ENCODE measurements at places on chromosomes 2 and 18. TPM values are rescaled to one million over a fixed set of nuclear protein-coding genes. Genes with fewer than 3 reads are reported as not detected.

DNA sequence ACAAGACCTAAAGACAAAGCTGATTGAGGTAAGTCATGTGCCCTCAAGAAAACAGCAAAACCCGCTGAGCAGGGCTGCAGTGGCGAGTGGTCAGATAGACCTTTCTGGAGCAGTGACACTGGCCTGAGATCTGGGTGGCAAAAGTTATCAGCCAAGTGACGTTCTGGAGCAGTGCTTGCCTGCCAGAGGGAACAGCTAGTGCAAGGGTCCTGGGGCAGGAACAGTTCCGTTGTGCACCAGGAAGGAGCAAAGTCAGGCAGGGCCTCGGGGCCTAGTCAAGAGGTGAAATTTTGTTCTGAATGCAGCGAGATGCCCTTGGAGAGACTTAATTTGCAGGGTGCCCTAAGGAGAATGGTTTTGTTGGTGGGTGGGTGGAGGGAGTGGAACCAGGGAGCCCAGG lies 67.0 kb downstream of the SH3BP4 start:
- DNase-seq = no peak

Gene CMPK2
- not detected for total RNA-seq

DNA sequence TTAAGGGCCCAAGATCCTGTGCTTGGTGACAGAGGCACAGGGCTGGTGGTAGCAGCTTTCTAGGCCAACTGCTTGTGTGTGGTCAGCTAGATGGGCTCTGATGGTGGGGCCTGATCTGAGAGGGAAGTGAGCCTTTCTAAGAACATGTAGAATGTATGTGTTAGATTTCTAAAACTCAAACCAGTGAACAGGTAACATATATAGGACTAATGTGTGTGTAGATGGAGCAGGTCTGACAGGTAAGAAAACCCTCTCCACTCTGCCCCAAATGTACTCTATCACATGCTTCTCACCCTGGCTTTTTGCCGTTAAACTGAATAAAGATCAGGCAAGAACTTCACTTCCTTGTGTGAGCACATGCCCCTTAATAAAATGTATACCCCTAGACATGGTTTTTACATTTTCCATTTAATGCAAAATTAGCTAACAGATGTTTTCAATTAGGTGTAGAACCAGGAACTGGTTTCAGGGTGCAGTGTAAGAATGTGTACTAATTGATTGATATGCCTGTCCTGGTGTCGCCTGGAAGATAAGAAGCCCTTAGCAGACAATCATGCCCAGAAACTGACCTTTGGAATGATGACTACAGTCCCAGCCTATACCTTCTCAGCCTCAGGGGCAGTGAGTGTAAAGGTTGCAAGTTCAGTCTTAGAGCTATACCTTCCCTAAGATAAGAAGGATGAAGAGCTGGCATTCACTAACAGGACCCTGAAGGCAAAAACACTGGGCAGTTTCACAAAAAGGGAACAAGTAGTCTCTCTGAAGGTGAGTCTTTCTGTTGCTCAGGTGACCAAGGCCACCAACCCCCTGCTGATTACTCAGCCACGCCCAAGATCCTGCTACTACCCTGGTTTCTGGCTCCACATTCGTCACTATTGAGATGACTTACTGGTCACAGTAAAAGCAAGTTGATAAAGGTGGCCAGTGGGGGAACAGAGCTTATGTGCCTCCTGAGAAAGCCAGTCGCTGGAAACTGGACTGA lies 71.2 kb downstream of the SPATS2L start:
- no peak for DNase-seq

GRCh38 chr2:26846334-26847306 lies 1.3 kb upstream of the DPYSL5 start:
- DNase-seq = peak; percentile 92

DNA sequence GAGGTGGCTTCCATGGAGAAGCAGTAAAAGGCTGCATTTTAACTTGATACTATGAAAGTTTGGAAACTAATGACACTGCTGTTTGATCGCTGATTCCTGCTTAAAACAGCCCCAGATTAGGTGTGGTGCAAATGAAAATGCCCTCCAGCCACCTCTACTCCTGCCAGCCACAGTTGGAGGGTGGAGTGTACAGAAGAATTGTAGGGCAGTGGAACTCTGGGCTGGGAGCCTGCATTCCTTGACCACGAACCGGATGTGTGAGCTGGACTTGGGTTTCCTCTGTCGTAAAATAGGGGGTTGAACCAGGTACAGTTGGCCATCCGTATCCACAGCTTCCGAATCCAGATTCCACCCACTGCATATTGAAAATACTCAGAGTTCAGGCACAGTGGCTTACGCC lies 84.6 kb upstream of the RFX8 start:
- DNase-seq = no peak

DNA sequence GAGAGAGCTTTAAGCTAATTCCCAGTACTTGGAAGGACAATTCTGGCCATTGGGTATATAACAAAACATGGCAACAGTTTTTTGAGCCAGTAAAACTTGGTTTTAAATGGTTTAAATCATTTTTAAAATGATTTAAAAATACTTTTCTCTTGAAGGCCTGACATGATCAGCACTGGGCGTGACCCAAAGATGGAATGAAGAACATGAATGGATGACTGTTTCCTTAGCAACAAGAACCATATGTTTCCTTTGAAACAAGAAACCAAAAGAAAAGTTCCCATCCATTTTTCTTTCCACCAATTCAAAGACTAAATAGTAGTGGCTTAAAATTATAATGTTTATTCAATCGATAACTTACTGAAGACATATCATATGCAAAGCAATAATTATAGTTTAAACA lies 348.3 kb upstream of the FIGN start:
- DNase-seq = no peak

DNA sequence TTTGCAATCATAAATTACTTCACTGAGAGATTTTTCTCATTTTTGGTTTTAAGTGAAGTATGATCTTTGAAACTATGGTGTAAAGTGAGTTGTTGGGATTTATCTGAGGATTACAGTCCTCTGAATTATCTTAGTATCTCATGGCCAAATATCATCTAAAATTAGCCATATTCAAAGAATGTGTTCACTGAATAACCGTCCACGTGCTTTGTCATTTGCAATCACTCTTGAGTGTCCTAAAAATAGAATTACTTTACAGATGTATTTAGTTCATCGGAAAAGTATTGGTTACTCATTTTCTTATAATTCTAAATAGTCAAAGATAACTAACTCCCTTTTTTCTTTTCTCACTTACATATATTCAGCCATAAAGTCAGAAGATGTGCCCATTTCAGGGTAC lies 141.2 kb downstream of the RTN4 start:
- DNase-seq = no peak

GRCh38 chr2:172083628-172084394 lies 1.5 kb upstream of the DLX1 start:
- no peak for DNase-seq

DNA sequence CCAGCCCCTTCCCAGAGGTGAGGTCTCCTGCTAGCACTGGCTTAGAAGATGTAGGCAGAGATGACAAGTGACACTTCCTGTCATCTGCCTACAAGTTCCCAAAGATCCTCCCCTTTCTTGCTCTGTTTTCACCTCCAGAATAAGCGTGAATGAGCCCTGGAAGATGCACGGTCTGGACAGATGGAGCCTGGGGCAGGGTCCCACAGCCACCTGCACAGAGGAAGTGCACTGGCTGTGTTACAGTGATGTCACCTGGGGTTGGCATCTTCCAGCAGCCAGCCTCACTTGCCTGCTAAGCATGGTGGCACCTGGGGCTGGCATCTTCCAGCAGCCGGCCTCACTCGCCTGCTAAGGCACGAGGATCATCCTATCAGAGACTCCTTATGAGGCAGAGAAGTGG lies 32.3 kb downstream of the TMEM18 start:
- DNase-seq = no peak

DNA sequence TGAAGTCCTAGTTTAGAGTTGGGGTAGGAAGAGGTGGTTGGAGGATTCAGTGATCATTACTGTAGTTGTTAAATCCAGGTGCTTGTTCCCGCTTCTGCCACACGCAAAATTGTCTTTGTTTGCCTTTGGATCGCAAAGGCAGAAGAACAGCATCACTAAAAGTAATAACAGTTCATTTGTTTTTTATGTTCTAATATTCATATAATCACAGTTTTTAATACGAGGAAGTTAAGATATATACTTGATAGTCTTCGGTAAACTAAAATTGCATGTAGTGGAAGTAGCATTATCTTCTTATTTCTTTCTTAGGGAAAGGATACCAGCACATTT lies 365 bp downstream of the NDUFB3 start:
- DNase-seq = no peak

DNA sequence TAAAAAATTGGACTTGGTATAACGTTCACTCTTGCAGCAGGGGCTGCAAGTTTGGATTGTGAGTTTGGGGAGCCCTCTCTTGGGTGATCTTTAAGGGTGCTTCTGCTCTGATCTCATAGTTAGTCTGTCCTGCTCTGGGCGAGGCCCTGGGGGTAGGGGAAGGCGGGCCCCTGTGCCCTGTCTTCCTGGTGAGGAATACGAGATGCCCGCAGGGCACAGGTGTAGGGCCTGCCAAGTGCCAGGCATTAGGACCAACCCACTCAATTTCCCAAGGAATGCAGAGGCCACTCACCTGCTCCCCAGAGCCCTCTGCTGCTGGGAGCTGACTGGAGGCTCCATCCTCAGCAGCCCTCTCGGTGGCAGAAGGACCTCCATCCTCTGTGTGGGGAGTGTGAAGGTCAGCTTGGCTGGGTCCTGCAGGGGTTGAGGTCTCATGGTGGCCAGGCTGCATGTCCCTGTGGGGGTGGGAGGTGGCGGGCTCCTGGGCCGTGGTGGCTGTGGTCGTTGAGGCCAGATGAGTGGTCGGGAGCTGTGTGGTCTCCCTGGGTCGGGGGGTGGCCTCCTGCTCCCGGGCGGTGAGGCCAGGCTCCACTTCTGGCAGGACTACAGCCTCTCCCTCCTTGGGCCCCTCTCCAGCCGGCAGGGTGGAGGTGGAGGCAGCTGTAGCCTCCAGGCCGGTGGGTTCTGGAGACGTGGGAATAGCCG lies 21.3 kb downstream of the SDC1 start:
- DNase-seq = no peak

GRCh38 chr2:168037778-168038177 lies 209.6 kb downstream of the STK39 start:
- no peak for DNase-seq

- no peak for DNase-seq
These were observed 219.8 kb downstream of the ATAD2B start for GRCh38 chr2:23707096-23707495.

Gene HOXD12
- total RNA-seq = not detected

DNA sequence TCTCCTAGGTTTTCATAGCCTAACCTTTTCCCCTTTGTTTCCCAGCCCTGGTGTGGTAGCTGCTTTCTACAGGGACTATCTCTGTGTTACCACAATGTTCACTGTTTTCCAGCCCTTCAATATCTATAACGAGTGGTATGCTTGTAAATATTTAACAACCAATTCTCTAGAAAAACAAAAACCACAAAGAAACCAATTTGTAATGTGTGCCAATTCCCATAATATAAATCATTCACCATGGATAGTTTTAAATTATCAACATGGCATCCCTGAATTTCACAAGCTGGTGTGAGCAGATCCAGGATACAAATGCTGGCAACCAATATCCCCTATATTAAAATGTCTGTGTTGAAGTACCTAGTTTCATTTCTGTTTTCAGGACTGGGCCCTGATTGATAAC lies 207.5 kb upstream of the FBXO11 start:
- no peak for DNase-seq

GRCh38 chr2:11483806-11484617 lies 18.1 kb upstream of the E2F6 start:
- peak; percentile 29 for DNase-seq

Gene NTSR2
- total RNA-seq = not detected

GRCh38 chr2:26172871-26173775 lies at the start of gene GAREM2:
GAREM2 (plus strand) TSS chr2:26173088; CDS start chr2:26173221, 133 bp downstream.
- DNase-seq = no peak

DNA sequence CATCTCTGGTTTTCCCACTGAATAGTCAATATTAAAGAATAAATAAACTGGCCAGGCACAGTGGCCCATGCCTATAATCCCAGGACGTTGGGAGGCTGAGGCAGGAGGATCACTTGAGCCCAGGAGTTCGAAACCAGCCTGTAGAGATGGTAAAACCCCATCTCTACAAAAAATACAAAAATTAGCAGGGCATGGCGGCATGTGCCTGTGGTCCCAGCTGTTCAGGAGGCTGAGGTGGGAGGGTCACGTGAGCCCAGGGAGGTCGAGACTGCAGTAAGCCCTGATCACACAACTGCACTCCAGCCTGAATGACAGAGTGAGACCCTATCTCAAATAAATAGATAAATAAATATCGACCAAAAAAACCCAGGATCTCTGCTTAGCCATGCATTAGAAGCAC lies 50.2 kb upstream of the BIN1 start:
- no peak for DNase-seq

DNA sequence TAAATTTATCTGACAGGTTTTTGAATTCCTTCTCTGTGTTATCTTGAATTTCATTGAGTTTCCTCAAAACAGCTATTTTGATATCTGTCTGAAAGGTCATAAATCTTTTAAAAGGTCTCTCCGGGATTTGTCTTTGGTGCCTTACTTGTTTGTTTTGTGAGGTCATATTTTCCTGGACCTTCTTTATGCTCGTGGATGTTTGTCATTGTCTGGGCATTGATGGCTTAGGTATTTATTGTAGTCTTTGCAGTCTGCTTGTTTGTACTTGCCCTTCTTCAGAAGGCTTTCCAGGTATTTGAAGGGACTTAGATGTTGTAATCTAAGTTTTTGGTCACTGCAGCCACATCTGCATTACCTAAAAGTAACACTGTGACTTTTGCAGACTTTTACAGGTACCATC lies 355.2 kb downstream of the PARD3B start:
- DNase-seq = no peak

GRCh38 chr2:46983065-46983801 lies 67.6 kb upstream of the MCFD2 start:
- no peak for DNase-seq

Gene SKOR2
- total RNA-seq = not detected

GRCh38 chr18:62069556-62069955 lies 117.3 kb downstream of the PIGN start:
- no peak for DNase-seq

DNA sequence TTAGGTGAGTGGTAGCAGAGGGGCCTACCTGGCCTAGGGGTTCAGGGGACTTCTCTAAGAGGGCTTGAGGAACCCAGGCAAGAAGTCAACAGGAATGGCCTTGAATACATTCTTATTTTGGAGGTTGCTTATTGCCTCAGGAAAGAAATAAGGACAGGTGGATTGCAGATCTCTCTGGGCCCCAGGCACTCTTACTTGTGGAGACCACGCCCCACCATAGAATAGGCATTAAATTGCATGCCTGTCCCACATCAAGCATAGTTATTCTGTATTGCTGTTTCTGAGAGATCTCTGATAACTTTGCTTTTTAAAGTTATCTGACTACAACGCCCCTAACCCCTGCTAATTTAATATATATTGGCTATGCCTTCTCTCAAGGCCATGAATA lies 68.0 kb upstream of the SP3 start:
- DNase-seq = no peak

- DNase-seq = no peak
These were observed 1.5 kb downstream of the ROCK1 start for GRCh38 chr18:21109936-21110712.

All from G401 (cell line).